NCI-H226 (cell line): ENCODE measurements at places on chromosomes 13 and 19.

- no peak for DNase-seq
Measured at GRCh38 chr19:1311543-1312091, 25.9 kb downstream of the EFNA2 start.

GRCh38 chr19:30272554-30272953, 99.6 kb upstream of the ZNF536 start:
- no peak for DNase-seq

DNA sequence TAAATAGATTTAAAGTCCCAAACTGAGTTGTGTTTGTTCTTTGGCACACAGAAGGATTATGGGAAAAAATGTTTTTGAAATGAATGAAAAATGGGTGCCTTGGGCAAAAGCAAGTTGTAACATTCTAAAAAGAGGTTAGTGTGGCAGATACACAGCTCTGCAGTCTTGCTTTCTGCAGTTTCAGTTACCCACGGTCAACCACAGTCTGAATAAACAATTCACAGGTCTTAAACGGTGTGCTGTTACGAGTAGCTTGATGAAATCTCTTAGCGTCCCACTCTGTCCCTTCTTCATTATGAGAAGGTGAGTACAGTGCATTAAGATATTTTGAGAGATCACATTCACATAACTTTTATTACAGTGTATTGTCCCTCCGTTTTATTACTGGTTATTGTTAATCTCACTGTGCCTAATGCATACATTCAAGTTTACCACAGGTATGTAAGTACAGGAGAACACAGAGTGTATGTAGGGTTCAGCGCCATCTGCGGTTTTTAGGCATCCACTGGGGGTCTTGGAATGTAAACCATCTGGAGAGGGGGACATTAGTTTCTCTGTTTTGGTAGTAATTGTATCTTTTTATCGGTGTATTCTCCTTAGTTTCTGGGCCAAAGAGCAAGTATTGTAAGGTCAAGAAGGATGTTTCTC, 8.1 kb downstream of the FARP1 start:
- no peak for DNase-seq

DNA sequence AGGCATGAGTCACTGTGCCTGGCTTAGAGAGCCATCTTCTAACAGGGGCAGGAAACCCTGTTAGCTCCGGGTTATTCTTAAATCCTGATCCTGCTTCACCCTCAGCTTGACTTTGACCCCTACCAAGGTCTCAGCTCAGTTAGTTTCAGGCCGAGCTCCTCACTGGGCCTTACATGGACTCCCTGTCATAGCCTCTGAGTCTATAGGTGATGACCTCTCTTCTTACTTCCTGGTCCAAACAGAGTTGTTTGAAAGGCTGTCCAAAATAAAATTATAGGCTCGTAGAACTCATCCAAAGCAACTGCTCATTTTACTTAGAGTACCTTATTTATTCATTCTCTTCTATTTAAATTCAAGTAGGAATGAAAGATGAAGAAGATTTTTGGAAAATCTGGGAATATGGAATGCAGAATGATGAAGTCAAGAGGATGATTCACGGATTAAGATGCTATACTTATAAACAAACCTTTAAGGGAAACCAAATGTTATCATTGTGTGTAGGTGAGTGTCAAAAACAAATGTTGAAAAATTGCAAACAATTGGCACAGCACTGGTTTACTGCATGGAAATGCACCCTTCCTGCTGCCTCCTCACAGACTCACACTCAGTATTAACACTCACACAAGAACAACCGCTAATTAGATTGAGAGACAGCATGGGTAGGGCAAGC, 174.1 kb downstream of the RGCC start:
- DNase-seq = no peak

DNA sequence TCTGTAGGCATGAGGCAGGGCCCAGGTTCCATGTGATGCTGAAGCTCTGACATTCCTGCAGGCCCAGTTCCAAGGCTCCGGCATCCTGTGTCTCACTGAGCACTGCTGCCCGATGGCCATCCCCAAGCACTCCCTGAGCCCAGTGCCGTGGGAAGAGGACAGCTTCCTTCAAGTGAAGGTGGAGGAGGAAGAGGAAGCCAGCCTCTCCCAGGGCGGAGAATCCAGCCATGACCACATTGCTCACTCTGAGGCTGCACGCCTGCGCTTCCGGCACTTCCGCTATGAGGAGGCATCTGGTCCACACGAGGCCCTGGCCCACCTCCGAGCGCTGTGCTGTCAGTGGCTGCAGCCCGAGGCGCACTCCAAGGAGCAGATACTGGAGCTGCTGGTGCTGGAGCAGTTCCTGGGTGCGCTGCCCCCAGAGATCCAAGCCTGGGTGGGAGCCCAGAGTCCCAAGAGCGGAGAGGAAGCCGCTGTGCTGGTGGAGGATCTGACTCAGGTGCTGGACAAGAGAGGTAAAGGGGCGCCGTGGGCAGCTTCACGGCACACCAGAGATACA, 8.0 kb downstream of the ZSCAN22 start:
- DNase-seq = no peak

GRCh38 chr13:44805585-44805984, 183.7 kb downstream of the NUFIP1 start:
- DNase-seq = no peak

DNA sequence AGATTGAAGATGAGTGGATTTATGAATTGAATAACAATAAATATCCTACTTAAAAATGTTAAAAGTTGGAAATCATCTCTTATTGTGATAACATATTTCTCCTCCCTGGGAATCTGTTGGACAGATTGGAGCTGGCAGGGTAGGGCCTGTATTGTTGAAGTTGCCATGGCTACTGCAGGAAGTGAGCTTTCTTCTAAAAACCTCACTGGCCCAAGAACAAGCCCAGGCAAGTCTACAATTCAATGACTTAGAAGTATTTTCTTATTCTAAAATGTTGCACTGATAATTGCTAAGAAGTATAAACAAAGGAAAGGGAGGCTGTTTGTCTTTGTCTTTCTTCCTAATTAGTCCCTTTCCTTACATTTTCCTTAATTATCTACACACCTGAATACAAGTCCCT, 112.1 kb downstream of the DLEU7 start:
- peak; percentile 65 for DNase-seq

- no peak for DNase-seq
Measured at GRCh38 chr19:45887200-45887710, 1.3 kb upstream of the IRF2BP1 start.

DNA sequence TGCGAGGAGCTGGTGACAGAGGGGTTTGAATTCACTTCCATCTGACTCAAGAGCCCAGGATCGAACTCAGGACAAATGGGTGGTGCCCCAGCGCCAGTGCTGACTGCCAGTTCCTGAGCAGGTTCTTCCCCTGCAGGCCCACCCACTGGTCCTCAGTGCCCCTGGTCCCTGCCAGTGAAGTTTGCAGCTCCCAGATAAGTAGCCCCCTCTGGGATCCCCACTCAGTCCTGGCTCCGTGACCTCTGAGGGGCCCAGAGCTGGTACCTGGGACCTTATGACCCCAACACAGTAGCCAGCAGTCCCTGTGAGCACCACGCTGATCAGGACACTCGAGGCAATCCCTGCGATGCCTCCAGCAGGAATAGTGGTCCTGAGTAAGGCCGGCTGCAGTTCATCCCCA, 11.3 kb upstream of the CEACAM20 start:
- DNase-seq = no peak

DNA sequence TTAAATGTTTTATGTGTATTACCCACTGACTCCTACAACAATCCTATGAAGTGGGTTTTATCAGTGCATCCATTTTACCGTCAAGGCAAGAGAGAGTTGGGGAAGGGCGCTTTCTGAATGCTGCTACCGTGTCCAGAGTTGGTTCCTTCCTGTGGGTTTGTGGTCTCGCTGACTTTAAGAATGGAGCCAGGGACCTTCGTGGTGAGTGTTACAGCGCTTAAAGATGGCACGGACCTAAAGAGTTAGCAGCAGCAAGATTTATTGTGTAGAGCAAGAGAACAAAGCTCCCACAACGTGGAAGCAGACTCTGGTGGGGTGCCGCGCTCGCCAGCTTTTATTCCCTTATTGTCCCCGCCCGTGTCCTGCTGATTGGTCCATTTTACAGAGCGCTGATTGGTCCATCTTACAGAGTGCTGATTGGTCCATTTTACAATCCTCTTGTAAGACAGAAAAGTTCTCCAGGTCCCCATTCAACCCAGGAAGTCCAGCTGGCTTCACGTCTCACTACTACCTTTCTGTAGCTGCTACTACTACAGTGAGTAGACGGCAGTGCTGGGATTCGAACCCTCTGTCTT, 6.1 kb downstream of the OSCAR start:
- DNase-seq = no peak

DNA sequence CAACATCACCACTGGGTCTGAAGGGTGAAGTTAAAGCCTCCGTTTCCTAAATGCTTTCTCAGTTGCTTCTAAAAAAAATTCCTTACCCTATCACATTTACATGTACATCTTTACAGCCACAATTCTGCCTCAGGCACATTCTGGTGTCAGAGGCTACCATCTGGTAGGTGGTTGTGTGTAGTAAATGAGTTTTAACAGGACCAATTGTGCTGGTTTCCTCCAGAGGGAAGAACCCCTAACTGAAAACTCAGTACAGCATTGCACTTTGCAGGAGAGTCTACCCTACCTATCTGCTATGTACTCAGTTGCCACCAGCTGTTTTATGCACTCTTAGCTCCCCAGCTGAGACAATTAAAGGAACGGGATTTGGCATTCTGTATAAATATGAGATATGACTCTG, 1576.5 kb downstream of the PCDH9 start:
- DNase-seq = no peak

DNA sequence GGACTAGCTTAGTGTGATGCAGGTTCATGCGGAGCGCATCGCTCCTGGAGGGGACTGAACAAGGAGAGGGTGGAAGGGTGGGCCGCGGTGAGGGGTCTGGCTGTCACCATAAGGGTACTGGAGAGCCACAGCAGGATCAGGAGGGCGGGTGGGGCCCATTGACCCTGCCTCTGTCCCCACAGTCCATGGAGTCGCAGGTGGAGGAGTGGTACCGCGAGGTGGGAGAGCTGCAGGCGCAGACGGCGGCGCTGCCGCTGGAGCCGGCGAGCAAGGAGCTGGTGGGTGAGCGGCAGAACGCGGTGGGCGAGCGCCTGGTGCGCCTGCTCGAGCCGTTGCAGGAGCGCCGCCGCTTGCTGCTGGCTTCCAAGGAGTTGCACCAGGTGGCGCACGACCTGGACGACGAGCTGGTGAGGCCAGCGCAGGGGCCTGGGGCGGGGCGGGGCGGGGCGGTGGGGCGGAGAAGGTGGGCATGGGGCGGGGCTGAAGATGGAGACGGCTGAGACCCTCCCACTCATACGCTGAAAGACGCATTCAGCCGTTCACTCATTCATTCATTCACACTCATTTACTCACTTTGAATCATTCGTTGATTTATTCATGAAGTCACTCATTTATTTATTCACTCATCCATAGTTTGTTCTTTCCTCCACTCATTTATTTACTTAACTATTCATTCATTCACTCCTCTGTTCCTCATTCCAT, 27.5 kb upstream of the SHKBP1 start:
- DNase-seq = peak; percentile 26

DNA sequence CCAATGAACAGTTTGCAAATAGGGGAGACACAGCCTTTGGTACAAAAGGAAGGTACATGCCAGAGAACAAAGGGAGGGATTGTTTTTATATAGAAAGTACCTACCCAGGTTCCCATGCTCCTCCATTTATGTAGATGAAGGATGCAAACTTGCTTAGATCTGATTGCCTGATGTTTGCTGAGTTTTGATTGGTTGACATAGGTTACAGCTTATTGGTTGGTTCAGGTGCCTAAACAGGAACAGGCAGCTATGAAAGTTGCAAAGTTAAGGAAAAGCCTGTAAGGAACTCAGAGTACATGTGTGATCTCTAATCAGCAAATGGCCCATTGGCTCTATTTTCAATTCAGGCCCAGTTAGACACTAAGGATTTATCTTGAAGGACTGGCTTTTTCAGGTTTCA, 6.5 kb upstream of the NAA16 start:
- no peak for DNase-seq

DNA sequence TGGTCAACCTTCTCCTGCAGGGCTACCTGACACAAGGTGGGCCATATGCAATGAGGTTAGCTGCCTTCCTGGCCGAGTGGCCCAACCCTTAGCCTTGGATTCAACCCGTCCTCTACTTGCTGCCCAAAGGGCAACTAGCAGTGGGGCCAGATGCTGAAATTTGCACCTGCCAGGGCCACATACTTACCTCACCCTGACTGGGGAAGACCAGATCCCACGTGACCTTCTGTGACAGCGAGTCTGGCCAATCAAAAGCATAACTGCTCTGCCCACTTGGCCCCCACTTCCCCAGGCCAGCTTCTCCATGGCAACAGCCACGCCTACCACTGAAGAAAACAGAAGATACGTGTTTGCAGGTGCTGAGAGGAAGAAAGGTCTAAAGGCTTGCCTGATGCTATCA, 10.9 kb downstream of the PEG3 start:
- no peak for DNase-seq

DNA sequence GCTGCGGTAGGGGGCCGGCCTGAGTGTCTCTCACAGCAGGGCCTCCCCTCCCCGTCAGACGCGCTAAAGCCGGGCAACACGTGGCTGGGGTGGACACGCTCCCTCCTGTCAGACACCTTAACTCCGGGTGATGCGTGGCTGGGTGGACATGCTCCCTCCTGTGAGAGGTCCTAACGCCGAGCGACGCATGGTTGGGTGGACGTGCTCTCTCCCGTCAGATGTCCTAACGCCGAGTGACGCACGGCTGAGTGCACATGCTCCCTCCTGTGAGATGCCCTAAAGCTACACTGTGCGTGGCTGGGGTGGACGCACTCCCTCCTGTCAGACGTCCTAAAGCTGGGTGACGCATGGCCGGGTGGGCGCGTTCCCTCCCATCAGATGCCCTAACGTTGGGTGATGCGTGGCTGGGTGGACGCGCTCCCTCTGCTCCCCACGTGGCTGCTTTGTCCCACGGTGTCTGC, 126.1 kb upstream of the MCF2L start:
- DNase-seq = no peak

GRCh38 chr19:49145573-49146407, 9.4 kb downstream of the HRC start:
- DNase-seq = peak; percentile 47

- DNase-seq = no peak
Measured at GRCh38 chr19:50535672-50536187, 22.0 kb upstream of the ASPDH start.

- DNase-seq = no peak
Measured at GRCh38 chr19:58400316-58400915, 5.0 kb downstream of the RNF225 start.

DNA sequence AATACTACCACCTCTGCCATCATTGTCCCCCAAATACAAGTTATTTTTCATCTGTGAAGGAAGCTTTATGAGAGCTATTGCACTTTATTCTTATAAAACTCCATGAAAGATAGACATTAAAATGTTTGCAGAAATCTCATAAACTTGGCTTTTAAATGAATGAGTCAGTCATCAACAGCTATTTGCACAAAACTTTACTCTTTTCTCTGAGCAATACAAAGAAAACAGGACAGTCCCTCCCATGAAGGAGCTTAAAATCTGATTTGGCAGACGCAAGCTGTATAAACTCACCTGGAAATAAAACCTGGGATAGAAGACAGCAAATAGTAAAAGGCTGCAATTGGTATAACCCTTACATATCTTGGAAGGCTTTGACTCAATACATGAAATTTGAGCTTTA, 16.6 kb upstream of the RCBTB1 start:
- DNase-seq = no peak

- DNase-seq = no peak
Measured at GRCh38 chr19:43489310-43489709, 15.2 kb downstream of the PHLDB3 start.
